ENCODE measurements at places on chromosomes 6 and 20. TPM values are rescaled to one million over a fixed set of nuclear protein-coding genes. Genes with fewer than 3 reads are reported as not detected.

DNA sequence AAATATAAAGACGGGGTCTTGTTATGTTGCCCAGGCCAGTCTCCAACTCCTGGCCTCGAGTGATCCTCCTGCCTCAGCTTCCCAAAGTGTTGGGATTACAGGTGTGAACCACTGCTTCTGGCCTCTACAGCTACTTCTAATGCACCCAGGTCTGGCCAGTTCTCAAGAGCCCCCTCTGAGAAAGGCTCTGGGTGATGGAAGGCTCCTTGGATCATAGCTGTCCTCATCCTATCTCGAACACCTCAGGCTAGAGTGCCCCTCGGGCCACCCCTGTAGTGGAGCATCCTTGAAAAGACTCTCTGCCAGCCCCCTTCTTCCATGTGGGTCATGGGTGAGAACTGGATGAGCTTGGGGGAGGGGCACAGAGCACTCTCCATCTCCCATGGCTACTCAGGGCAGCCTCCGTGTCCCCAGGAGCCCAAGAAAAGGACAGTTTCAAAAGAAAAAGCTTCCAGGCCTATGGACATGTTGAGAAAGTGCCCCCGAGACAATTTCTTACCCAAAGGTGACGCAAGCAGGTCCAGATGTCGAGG lies 714 bp upstream of the MYLK2 start:
- DNase-seq: no peak

- DNase-seq: peak; percentile 54
These were observed 331.8 kb downstream of the RIMS1 start for GRCh38 chr6:72218125-72218524.

DNA sequence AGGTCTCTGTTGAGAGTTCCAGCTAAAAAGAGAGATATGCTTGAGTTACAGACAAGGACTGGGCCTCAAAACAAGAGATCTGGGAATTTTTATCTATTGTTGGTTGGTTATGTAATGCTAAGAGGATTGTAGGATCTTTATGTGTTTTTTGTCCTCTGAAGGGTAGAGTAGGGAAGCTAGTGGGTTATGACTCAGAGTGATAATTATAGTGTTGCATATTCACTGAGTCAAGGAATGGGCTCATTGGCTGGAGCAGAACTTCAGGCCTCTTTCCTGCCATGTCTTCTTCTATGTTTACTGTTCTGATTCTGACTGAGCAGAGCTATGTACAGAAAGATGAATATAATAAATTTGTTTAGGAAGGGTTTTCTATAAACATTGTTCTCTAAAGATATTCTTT lies 66.1 kb upstream of the NOX3 start:
- DNase-seq: no peak

GRCh38 chr6:39225543-39225942 lies 3.7 kb downstream of the KCNK5 start:
- DNase-seq: peak; percentile 48

DNA sequence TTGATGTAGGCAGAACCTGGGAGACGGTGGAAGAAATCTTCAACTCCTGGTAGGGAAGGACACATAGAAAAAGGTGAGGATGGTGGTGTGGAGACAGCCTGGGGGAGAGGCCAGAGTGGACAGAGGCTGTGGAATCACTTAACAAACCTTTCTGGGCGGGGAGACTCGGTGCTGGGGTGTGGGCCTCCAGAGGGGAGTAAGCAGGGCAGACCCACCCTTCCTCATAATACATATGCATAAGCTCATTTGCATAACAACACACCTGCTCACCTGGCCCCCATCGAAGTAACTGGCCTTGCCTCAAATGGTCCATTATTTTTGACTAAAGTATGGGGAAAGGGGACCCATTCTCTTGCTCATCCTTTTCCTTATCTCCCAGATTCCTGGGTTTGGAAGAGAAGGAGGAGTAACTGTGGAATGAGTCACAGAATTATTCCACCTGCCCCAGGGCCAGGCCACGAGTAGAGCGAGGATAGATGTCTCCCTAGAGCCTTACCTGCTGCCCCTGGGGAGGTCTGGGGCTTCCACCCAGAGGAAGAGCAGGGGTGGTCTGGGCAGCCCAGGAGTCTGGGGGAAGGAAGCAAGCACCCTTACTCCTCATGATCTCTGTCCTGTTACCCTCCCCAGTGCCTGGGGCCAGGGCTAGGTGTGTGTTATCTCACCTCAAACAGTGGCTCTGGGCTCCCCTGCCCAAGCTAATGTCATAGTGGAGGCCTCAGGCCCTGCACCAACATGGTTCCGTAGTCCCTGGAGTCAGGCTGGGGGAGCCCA lies 10.7 kb upstream of the VEGFA start:
- no peak for DNase-seq

- no peak for DNase-seq
These were observed 3.6 kb downstream of the SRSF3 start for GRCh38 chr6:36597775-36598174.

DNA sequence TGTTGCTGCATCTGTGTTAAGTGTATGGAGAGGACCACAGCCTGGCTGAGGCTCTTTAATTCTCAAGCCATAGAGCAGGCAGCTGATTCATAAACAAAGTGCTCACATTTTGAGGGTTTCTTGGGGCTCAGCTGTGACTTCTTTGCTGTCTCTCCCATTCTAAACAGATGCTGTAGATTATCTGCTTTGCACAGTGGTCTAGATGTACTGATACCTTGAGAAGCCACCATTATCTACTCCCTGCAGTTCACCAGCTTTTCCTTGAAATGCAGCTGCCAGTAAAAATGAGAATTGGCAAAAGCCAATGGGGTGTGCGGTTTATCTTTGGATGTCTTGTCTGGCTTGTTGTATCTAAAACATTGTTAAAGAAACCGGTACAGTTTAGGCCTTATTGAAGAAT lies 5.2 kb upstream of the CNR1 start:
- no peak for DNase-seq

- DNase-seq: peak; percentile 67
These were observed 40.6 kb downstream of the SH3BGRL2 start for GRCh38 chr6:79671600-79672266.

GRCh38 chr6:107248147-107248546 lies 132.8 kb upstream of the BEND3 start:
- DNase-seq: no peak

GRCh38 chr6:14903176-14904038 lies 342.5 kb upstream of the JARID2 start:
- DNase-seq: no peak

GRCh38 chr6:140581601-140582000 lies 1207.2 kb upstream of the CITED2 start:
- no peak for DNase-seq

DNA sequence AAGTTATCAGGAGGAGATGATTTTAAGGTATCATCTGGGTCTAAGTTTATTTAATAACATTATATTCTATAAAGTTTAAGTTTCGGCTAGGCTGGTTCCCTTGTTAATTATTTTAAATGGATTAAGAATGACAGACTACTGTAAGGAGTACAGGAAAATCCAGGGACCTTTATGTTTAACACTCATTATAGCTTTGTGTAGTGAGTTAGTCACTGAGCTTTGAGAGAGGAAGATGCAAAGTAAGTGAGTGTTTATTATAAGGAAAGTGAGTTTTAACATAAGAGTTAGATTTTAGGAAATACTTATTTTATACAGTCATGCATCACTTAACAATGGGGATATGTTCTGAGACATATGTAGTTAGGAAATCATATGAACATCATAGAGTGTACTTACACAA lies 485.5 kb downstream of the MMUT start:
- no peak for DNase-seq

DNA sequence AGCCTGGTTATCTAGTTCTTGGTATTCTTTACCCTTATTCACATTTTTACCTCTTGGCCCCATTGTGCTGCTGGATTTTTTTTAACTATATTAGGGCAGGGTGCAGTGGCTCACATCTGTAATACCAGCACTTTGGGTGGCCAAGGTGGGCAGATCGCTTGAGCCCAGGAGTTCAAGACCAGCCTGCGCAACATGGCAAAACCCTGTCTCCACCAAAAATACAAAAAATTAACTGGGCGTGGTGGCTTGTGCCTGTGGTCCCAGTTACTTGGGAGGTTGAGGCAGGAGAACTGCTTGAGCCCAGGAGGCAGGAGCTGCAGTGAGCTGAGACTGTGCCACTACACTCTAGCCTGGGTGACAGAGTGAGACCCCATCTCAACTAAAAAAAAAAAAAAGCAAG lies 12.2 kb upstream of the TAF8 start:
- DNase-seq: no peak

DNA sequence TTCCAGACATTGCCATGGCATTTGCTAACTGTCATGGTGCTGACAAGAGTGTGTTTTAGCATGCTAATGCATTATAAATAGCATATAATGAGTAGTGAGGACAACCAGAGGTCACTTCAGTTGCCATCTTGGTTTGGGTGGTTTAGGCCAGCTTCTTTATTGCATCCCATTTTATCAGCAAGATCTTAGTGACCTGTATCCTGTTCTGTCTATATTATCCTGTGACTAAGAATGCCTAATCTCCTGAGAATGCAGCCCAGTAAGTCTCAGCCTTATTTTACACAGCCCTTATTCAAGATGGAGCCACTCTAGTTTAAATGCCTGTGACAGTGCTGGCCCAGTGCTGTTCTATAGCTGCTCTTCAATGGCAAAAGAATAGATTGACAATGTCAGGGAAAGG lies 781.0 kb upstream of the ADGRB3 start:
- no peak for DNase-seq

- DNase-seq: no peak
These were observed 56.9 kb downstream of the BCAS1 start for GRCh38 chr20:54013471-54013870.

- peak; percentile 16 for DNase-seq
These were observed 1153.1 kb upstream of the GJE1 start for GRCh38 chr6:140979642-140980091.

GRCh38 chr20:60306551-60306950 lies 348.3 kb downstream of the CDH26 start:
- no peak for DNase-seq

MYBL2 gene
- 3.6 TPM for total RNA-seq

TNNC2 gene
- total RNA-seq: not detected

GNRH2 gene
- not detected for total RNA-seq

IL17F gene
- not detected for total RNA-seq

HTR1B gene
- not detected for total RNA-seq

ALDH5A1 gene
- 8.2 TPM for total RNA-seq

Data from body of pancreas (tissue), 4 donors.